ENCODE measurements at places on chromosomes 12 and 14.

DNA sequence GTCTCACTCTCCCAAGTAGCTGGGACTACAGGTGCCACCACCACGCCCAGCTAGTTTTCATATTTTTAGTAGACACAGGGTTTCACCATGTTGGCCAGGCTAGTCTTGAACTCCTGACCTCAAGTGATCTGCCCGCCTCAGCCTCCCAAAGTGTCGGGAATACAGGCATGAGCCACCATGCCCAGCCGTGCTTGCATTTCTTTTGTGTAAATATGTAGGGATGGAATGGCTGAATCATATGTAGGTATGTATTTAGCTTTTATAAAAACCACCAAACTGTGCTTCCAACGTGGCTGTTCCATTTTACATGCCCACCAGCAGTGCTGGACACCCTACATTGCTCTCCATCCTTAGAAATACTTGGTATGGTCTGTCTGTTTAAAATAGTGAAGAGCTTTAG is 32.8 kb upstream of the CLMN start:
- DNase-seq: no peak

DNA sequence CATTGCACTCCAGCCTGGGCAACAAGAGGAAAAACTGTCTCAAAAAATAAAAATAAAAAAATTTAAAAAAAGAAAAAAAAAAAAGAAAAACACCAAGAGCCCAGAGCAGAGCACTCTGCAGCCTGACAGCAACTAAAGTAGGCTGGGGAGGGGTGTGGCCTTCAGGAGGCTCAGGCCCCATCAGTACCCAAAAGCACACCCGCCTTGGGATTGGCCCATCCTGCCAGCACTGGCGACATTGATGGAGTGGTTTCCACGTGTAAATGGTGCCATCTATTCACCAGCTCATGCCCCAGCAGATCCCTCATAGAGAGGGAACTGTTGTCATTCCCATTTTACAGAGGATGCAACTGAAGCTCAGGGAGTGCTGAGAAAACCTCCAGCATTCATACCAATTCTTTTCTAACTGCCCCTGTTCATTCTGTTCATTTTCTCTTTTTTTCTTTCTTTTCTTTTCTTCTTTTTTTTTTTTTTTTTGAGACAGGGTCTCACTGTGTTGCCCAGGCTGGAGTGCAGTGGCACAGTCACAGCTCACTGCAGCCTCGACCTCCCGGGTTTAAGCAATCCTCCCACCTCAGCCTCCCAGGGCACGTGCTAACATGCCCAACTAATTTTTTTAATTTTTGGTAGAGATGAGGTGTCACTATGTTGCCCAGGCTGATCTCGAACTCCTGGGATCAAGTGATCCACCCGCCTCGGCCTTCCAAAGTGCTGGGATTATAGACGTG is 89.3 kb downstream of the IRF2BPL start:
- no peak for DNase-seq

DNA sequence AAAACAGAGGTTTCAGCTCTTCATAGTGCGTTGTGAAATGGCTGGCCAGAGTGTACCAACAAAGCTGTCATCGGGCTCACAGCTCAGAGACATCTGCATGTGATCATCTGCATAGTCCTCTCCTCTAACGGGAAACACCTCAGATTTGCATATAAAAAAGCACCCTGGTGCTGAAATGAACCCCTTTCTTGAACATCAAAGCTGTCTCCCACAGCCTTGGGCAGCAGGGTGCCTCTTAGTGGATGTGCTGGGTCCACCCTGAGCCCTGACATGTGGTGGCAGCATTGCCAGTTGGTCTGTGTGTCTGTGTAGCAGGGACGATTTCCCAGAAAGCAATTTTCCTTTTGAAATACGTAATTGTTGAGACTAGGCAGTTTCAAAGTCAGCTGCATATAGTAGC is 14.3 kb upstream of the PAPLN start:
- DNase-seq: no peak

GRCh38 chr12:104733717-104734175 is 224.3 kb downstream of the SLC41A2 start:
- DNase-seq: peak; percentile 43

DNA sequence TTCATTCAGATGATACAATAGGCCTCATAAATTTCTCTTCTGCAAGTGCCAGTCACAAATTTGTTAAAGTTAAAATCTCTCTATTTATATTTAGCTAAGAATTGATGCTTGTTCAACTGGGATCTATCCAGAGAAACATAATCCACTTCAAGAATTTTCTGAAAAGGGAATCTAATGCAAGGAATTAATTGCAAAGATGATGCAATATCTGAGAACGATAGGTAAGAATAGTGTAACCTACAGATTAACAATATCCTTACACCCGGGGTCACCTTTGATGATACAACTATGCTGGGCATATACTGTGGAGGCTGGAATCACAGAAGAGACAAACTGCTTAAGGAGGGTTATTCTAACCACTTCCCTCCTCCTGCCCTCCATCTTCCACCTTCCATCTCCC is 295.1 kb downstream of the FOXG1 start:
- no peak for DNase-seq

DNA sequence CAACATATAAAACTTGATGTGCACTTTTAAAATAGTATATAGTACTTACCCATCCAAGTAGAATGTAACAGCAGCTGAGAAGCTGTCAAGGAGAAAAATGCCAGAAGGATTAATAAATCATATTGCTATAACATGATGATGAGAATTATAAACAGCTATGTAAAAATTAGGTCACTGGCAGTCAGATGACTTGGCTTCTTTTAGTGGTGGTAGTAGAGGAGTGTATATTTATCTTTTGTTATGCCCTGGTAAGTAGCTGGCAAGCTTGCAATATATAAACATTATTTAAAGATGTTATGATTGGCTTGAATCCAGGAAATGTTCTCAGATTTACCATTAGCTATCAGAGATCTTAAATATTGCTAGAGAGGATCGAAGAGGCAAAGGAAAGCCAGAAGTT is 471.0 kb upstream of the MGAT4C start:
- DNase-seq: no peak

GRCh38 chr12:85580562-85581168 is 255.5 kb downstream of the RASSF9 start:
- DNase-seq: no peak

GRCh38 chr12:46933947-46934346 is 108.2 kb upstream of the SLC38A4 start:
- no peak for DNase-seq

GRCh38 chr12:100554608-100555077 is 18.8 kb upstream of the GAS2L3 start:
- no peak for DNase-seq

GRCh38 chr12:52681526-52682380 is 1.5 kb upstream of the KRT1 start:
- DNase-seq: no peak

- no peak for DNase-seq
Measured at GRCh38 chr14:47208434-47208833, 467.0 kb downstream of the MDGA2 start.

GRCh38 chr12:30754750-30755394 is at the start of gene CAPRIN2:
CAPRIN2 (minus strand) TSS chr12:30754951; CDS start chr12:30753520, 1,431 bp downstream.
- DNase-seq: peak; percentile 93

- no peak for DNase-seq
Measured at GRCh38 chr12:75892731-75893408, 138.7 kb downstream of the PHLDA1 start.

DNA sequence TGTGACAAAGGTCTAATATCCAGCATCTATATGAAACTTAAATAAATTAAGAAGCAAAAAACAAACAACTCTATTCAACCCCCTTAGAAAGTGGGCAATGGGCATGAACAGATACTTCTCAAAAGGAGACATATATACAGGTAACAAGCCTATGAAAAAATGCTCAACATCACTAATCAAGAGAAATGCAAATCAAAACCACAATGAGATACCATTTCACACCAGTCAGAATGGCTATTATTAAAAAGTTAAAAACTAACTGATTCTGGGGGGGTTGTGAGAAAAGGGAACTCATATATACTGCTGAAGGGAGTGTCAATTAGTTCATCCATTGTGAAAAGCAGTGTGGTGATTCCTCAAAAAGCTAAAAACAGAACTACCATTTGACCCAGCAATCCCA is 198.9 kb downstream of the BMP4 start:
- no peak for DNase-seq

DNA sequence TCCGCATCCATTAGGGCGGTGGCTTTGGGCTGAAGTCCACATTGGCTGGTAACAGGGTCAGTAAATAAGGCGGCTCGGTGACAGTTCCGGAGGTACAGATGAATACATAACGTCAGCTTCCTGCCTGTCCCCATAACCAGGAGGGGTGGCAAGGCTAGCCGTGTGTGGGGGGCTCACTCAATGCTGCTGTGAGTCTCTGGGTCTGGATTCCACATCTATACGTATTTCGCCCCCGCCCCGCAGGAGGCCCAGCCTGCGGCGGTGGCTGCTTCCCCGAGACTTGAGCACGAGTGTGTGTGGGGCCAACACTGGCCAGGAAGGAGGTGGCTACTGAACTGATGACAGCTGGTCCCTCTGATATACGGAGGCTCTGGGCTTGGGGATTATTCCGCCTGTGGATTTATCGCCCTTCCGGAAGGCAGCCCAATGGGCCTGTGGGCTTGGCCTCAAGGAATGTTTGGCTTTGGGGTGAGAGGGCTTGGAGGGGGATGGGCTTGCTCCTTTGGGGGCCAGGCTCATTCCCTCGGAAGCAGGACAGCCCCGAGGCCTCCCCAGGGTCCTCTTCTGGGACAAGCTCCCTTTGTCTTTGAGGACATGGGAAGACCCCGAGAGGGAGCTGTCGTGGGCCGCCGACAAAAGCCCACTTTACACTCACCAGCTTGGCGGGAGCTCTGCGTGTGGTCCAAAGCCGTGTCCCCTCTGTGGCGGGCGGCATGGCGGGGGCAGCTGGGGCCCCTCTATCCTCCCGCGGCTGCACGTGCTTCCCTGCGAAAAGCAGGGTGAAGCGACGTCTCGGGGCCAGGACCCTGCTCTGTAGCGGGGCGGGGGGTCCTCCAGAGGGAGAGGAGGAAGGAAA is 82.1 kb downstream of the KIF26A start:
- no peak for DNase-seq

GRCh38 chr12:88716240-88716639 is 136.0 kb upstream of the KITLG start:
- DNase-seq: no peak

DNA sequence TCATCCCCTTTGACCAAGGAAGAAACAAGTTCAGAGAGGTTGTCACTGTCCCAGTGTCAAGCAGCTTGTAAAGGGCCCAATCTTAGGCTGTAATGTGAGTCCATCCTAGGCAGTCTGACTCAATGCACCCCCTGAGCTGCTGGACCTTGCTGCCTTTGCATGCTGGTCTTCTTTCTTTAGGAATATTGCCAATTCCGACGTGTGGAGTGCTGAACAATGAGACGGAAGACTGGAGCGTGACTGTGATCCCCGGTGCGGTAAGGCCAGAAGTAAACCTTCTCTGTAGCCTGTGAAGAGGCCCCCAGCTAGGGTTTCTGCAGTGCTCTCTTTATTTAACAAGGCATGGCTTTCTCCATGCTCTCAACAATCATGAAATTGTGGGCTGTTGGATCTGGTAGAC is 963 bp downstream of the TCTN2 start:
- DNase-seq: no peak

- DNase-seq: peak; percentile 83
Measured at GRCh38 chr12:50764286-50765094, 589 bp downstream of the ATF1 start.

DNA sequence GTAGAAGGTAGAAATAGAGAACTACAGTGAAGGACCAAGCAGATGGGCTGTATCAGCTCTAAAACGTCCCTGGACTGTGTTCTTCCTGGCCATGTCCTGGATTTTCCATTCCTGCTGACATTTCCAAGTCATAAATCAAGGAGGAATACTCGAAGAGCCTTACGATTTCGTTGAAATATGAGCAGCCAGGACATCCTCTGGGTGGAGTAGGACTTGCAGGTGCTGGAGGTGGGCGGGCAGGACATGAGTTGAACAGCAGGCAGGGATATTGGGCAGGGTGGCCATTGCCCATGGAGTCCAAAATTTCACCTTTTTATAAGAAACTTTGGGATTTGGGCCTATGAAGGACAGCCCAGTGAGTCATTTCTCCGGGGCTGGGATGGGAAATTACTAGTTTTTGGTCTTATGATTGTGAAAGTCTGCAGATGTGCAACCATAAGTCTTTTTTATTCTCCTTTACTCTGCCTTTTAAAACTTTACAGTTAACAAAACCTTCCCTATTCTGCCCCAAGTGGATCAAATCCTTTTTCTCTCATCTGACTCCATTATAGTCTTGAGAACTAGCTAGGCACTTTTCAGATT is 88.8 kb downstream of the TMX1 start:
- no peak for DNase-seq

GRCh38 chr12:91959220-91959619 is 186.4 kb downstream of the BTG1 start:
- DNase-seq: no peak

DNA sequence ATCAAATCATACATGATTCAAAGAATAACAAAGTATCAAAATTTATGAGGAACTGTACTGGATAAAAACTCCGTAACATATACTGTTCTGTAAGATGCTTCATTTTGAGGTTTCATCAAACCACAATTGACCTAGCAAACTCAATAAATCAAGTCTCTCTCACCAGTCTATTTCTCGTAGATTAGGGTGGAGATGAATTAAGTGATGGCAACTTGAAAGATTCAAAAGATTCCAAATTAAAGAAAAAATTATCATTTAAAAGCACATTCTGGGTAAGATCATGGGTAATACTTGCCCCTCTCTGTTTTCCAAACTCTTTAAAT is 74.4 kb downstream of the PAPLN start:
- DNase-seq: no peak

DNA sequence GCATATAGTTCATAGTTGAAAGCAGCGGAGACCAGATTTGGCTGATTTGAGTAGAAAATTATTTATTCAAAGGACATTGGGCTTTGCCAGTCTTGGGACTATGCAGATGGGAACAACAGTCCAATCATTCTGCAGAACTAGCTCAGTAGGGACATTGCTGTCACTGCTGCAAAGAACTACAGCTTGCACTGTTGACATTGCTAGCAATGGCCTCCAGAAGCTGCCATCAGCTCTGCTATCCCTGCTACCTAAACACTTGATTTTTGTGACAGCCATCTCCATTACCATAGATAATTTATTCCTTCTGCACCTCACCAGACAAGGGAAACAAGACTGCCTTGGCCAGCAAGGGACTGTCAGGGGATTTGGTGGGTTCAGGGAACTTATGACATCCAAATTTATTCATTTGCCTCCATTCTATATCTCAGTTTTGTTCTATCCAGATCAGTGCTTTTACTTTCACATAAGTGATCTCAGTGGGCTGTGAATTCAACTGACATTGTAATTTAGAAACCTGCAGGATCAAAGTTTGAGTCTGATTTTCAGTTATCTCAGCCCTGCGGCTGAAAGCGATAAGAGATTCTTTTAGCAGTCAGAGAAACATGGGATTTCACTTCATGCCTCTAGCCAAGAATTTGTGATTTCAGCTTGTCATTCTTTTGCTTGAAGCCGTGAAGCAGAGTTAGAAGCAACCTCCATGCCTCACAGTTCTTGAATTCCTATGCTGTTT is 136.7 kb upstream of the FBXO33 start:
- DNase-seq: no peak

DNA sequence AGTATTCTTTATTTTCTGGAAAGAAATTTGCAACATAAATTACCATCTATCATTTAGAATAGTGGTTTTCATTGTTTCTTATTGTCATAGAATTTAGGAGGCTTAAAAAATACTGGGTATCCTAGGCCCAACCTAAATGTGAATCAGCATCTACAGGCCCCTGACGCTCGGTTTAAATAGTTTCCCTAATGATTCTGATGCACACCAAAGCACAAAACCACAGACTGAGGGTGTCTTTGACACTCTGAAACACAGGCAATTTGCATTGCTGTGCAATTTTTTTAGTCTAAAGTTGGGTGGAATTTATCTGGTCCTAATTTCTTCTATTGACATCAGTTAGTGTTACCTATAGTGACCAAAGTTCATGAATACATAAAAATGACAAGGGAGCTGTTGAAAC is 87.6 kb upstream of the SSTR1 start:
- DNase-seq: no peak
